Stimulated activated CD8-positive, alpha-beta memory T cell treated with anti-CD3 and anti-CD28 coated beads, Interleukin-15, amount 100 ng/mL, for 48 hours (primary cell): ENCODE measurements at places on chromosomes 2 and 18.

DNA sequence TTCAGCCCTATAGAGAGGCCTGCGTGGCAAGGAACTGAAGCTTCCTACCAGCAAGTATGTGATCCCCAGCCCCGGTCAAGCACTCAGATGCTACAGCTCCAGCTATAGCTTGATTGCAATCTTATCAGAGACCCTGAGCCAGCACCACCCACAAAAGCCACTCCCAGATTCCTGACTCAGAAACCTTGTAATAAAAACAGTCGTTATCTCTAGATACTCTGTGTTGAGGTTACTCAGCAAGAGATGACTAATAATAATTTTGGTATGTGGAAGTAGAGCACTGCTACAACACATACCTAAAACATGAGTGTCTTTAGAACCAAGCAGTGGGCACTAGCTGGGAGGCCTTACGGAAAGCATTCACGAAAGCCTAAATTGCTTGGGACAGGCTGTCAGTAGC is 216.9 kb downstream of the UXS1 start:
- DNase-seq, result peak; percentile 27

- no peak for DNase-seq
Measured at GRCh38 chr18:79942211-79942610, 9.2 kb downstream of the SLC66A2 start.

- DNase-seq, result no peak
Measured at GRCh38 chr2:55043841-55044240, 6.4 kb downstream of the RTN4 start.

GRCh38 chr2:55089726-55090125 is 39.5 kb upstream of the RTN4 start:
- no peak for DNase-seq

DNA sequence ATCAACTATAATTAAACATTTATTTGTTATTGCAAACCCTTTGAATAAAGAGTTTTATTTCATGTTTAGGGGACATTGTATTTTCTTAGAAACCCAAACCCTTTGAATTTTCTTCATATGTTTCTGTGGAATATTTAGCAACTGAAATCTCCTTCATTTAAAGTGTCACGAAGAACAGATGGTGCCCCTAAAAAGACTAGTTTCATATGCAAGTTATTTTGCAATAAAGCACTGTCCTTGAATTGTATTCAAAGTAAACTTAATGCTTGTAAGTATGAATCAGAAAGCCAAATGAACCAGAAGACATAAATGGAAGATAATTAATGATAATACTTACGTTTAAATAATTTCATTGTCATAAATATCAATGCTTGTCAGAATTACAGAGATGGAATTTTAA is 151.9 kb upstream of the CWC22 start:
- no peak for DNase-seq
